ENCODE measurements at places on chromosomes 3 and 15. TPM values are rescaled to one million over a fixed set of nuclear protein-coding genes. Genes with fewer than 3 reads are reported as not detected.

EPM2AIP1 gene
- total RNA-seq = 7.5 TPM

MINAR1 gene
- total RNA-seq = 1.7 TPM

CCR3 gene
- not detected for total RNA-seq

GOLGA6A gene
- not detected for total RNA-seq

GOLGA8T gene
- total RNA-seq = not detected

THPO gene
- not detected for total RNA-seq

STT3B gene
- total RNA-seq = 140 TPM

KLHL25 gene
- total RNA-seq = 20.2 TPM

ADCY5 gene
- total RNA-seq = 3.5 TPM

HRG gene
- not detected for total RNA-seq

FMN1 gene
- 15.4 TPM for total RNA-seq

TRPM7 gene
- total RNA-seq = 93.3 TPM

TMEM207 gene
- total RNA-seq = not detected

ST3GAL6 gene
- total RNA-seq = 6.6 TPM

GHSR gene
- not detected for total RNA-seq

CKMT1A gene
- total RNA-seq = 102 TPM

MINDY2 gene
- 11.7 TPM for total RNA-seq

NGLY1 gene
- 39.0 TPM for total RNA-seq

HGD gene
- total RNA-seq = 140 TPM

ITIH4 gene
- total RNA-seq = 2.7 TPM

TPRG1 gene
- total RNA-seq = 0.66 TPM

STAC gene
- not detected for total RNA-seq

ACAN gene
- total RNA-seq = not detected

DGKG gene
- 0.70 TPM for total RNA-seq

TRAK1 gene
- total RNA-seq = 139 TPM

SEC62 gene
- 35.0 TPM for total RNA-seq

PCOLCE2 gene
- total RNA-seq = not detected

C3orf20 gene
- not detected for total RNA-seq

AHSG gene
- not detected for total RNA-seq

CAND2 gene
- total RNA-seq = 2.0 TPM

BRPF1 gene
- total RNA-seq = 43.7 TPM

CCDC54 gene
- not detected for total RNA-seq

CCR2 gene
- total RNA-seq = not detected

STAB1 gene
- 42.1 TPM for total RNA-seq

PATL2 gene
- total RNA-seq = 8.0 TPM

PLCL2 gene
- total RNA-seq = 26.4 TPM

PLCB2 gene
- total RNA-seq = 16.5 TPM

LMAN1L gene
- total RNA-seq = not detected

FILIP1L gene
- 12.3 TPM for total RNA-seq

RARB gene
- 2.5 TPM for total RNA-seq

BCL2A1 gene
- total RNA-seq = 21.5 TPM

GPR176 gene
- 0.88 TPM for total RNA-seq

PRRT3 gene
- total RNA-seq = 13.2 TPM

MESP1 gene
- 1.6 TPM for total RNA-seq

HCN4 gene
- total RNA-seq = 0.85 TPM

COL8A1 gene
- total RNA-seq = not detected

CHRM5 gene
- not detected for total RNA-seq
